ENCODE measurements at places on chromosomes 5 and 9. TPM values are rescaled to one million over a fixed set of nuclear protein-coding genes. Genes with fewer than 3 reads are reported as not detected.

PROB1 gene
- total RNA-seq, result 3.2 TPM

BICD2 gene
- total RNA-seq, result 38.7 TPM

PRPF4 gene
- 32.4 TPM for total RNA-seq

TRIM23 gene
- total RNA-seq, result 11.8 TPM

CD14 gene
- 0.63 TPM for total RNA-seq

SIL1 gene
- total RNA-seq, result 10.7 TPM

AFAP1L1 gene
- 6.9 TPM for total RNA-seq

TMEM8B gene
- total RNA-seq, result 10.2 TPM

IFNA21 gene
- not detected for total RNA-seq

SMIM32 gene
- total RNA-seq, result 0.18 TPM

COL27A1 gene
- 36.9 TPM for total RNA-seq

S100Z gene
- not detected for total RNA-seq

DPH7 gene
- 40.3 TPM for total RNA-seq

EDIL3 gene
- 48.3 TPM for total RNA-seq

CMBL gene
- 34.0 TPM for total RNA-seq

OMD gene
- not detected for total RNA-seq

PCDHGA10 gene
- total RNA-seq, result 11.0 TPM

SPINK4 gene
- total RNA-seq, result not detected
